ENCODE measurements at places on chromosomes 5 and 9.
A peak's percentile ranks its signal among the peaks of the same experiment; 100 is the strongest.

DNA sequence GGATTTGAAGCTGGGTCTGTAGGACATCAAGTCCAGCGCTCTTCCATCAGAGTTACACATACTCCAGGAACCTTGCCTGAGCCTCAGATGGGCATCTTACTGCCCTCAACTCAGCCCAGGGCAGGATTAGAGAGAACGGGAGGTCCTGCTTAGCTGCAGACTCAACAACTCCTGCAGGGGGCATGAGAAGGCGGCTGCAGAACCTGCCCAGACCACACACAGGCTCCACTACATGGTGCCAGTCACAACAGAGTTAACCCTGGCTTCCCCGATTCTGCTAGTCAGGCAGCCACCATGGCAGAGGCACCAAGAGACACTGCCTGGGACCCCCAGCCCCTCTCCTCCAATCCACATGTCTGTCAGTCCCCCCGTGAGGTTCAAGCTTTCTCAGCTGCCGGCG lies 23.9 kb upstream of the CPLX2 start:
- no peak overlapping the region for H3K4me3 ChIP-seq
- no peak overlapping the region for H3K27ac ChIP-seq
- H3K27me3 ChIP-seq, result peaks cover 6% of the 10 kb centered on the region
- H3K4me1 ChIP-seq, result no peaks in the 10 kb centered on the region
- no peaks in the 10 kb centered on the region for H3K36me3 ChIP-seq

- DNase-seq, result no peak
- no peak overlapping the region for H3K27ac ChIP-seq
- no peak overlapping the region for H3K4me3 ChIP-seq
Observed at GRCh38 chr9:128638580-128638979, 18.1 kb downstream of the DYNC2I2 start.

GRCh38 chr5:156380848-156381247 lies 53.9 kb downstream of the SGCD start:
- DNase-seq, result no peak
- no peaks in the 10 kb centered on the region for H3K36me3 ChIP-seq
- no peaks in the 10 kb centered on the region for H3K4me1 ChIP-seq
- H3K27me3 ChIP-seq, result no peaks in the 10 kb centered on the region

DNA sequence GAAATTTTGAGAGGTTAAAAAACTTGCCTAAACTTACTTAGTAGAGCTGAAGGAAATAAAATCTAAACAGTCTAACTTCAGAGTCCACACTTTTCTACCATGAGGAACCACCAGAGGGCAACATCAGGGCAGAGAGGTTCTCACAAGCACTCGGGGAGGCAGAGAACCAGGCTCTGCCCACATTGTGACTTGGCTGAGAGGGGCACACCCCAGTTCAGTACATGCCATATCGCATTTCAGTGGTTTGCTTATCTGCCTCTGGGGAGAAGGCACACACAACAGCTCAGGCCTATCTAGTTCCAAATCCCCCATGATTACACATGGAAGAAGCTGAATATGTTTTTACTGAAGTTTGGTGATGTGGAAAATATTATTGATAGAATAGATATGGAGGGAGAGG lies 49.2 kb downstream of the EQTN start:
- H3K27ac ChIP-seq, result no peak overlapping the region
- H3K4me3 ChIP-seq, result no peak overlapping the region
- H3K27me3 ChIP-seq, result no peaks in the 10 kb centered on the region
- H3K36me3 ChIP-seq, result no peaks in the 10 kb centered on the region
- DNase-seq, result no peak

DNA sequence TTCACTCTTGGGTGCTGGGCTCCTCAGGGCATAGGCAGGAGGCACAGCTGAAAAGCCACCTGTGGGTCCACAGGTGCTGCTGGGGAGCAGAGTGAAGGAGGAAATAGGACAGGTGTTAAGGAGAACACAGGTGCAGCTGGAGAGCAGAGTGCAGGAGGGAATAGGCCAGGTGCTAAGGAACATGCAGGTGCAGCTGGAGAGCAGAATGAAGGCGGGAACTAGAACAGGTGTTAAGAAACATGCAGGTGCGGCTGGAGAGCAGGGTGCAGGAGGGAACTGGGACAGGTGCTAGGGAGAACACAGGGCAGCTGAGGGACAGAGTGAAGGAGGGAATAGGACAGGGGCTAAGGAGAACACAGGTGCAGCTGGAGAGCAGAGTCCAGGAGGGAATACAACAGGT lies 43.8 kb upstream of the PLEKHG4B start:
- no peak overlapping the region for H3K27ac ChIP-seq
- no peaks in the 10 kb centered on the region for H3K27me3 ChIP-seq
- no peak overlapping the region for H3K4me3 ChIP-seq
- H3K36me3 ChIP-seq, result no peaks in the 10 kb centered on the region
- H3K4me1 ChIP-seq, result no peaks in the 10 kb centered on the region
- no peak for DNase-seq

GRCh38 chr9:137435980-137436760 lies 5.0 kb downstream of the ENTPD8 start:
- H3K36me3 ChIP-seq, result no peaks in the 10 kb centered on the region
- DNase-seq, result peak; percentile 93
- peak overlapping the region; percentile 29 for H3K4me3 ChIP-seq
- peaks cover 3% of the 10 kb centered on the region for H3K4me1 ChIP-seq
- H3K27ac ChIP-seq, result peak overlapping the region; percentile 88
- H3K27me3 ChIP-seq, result no peaks in the 10 kb centered on the region

DNA sequence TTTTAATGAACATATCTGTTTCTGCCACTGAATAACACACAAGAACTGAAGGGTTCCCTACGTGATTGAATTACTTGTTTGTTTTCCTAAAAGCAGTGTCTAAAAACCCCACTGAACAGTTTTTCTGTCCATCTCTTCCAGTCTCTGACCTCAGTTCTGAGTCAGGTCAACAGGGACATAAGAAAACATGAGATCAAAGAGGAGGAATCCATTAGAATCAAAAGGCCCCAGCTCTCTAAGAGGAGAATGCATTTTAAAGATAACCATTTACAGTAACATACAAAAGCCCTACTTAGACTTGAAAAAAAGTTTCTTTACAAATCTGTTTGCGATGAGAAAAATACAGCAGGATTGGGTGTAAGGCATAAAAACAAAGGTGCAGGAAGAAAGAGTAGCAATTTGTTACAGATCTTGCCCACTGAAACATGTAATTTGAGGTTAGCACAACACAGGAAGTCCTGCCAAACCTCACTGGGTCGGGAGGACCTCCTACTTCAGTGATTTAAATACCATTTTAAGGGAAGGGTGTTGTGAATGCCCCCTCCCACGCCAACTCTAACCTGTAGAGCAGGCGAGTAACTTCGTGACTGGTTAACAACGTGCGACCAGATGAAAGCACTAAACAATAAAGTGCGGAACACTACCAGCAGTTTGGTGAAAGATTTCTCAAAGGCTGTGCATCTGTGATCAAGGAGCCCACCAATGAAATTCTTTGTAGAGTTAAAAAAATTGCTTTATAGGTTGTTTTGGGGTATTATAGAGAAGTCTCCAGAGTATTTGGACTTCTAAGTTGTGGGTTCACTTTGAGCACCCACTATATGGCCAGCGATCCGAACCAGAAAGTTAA lies 1.3 kb downstream of the QSOX2 start:
- peak overlapping the region; percentile 77 for H3K4me3 ChIP-seq
- no peak overlapping the region for H3K27ac ChIP-seq
- no peaks in the 10 kb centered on the region for H3K4me1 ChIP-seq
- no peaks in the 10 kb centered on the region for H3K27me3 ChIP-seq

GRCh38 chr5:179986328-179986727 lies 78.6 kb upstream of the TBC1D9B start:
- H3K4me3 ChIP-seq, result no peak overlapping the region
- no peaks in the 10 kb centered on the region for H3K27me3 ChIP-seq
- DNase-seq, result no peak
- H3K36me3 ChIP-seq, result no peaks in the 10 kb centered on the region
- no peaks in the 10 kb centered on the region for H3K4me1 ChIP-seq

DNA sequence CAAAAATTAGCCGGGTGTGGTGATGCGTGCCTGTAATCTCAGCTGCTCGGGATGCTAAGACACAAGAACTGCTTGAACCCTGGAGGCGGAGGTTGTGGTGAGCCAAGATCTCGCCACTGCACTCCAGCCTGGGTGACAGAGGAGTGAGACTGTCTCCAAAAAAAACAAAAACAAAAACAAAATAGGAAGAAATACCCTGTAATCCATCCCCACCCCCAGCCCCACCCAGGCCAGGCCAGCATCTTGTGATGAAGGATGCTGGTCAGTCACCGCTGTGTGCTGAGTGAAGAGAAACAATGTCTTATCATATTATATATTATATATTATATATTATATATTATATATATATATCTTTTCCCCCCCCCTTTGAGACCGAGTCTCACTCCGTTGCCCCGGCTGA lies 15.4 kb upstream of the CCIN start:
- H3K4me1 ChIP-seq, result peaks cover 4% of the 10 kb centered on the region
- no peaks in the 10 kb centered on the region for H3K27me3 ChIP-seq
- no peaks in the 10 kb centered on the region for H3K36me3 ChIP-seq
- no peak overlapping the region for H3K4me3 ChIP-seq

GRCh38 chr9:127711226-127711701 lies 4.2 kb downstream of the PTRH1 start:
- peaks cover 5% of the 10 kb centered on the region for H3K4me1 ChIP-seq
- DNase-seq, result no peak
- no peak overlapping the region for H3K4me3 ChIP-seq
- no peaks in the 10 kb centered on the region for H3K27me3 ChIP-seq
- H3K27ac ChIP-seq, result no peak overlapping the region
- H3K36me3 ChIP-seq, result no peaks in the 10 kb centered on the region

DNA sequence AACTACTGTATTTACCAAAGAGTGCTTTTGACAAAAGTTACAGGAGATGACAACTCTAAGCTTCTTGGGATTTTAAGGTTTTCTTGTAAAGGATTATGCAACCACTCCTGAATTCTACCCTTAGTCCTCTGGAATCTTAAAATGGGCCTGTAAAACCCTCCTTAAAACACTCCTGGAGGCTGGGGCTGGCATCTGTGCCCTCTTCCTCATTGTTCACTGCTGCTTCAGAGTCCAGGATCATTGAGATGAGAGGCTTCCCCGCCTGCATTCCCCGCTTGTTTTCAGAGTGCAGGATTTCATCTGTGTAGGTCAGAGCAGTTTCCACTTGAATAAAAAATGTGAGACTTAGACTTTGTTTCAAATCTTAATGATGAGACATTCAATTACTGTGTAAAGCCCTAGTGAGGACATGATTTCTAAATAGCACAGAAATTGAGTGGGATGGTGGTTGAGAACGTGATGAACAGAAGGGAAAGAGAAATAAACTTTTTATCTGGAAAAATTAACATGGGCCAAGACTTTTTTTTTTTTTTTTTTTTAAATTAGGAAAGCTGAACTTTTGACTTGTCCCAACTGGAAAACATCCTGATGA lies 40.4 kb downstream of the PCSK5 start:
- H3K36me3 ChIP-seq, result no peaks in the 10 kb centered on the region
- DNase-seq, result no peak
- H3K4me1 ChIP-seq, result no peaks in the 10 kb centered on the region

GRCh38 chr5:97998941-97999340 lies 774.5 kb upstream of the RGMB start:
- no peak for DNase-seq
- H3K4me1 ChIP-seq, result no peaks in the 10 kb centered on the region
- H3K4me3 ChIP-seq, result no peak overlapping the region
- H3K27ac ChIP-seq, result no peak overlapping the region
- H3K36me3 ChIP-seq, result no peaks in the 10 kb centered on the region

GRCh38 chr5:117649821-117650220 lies 1075.2 kb upstream of the SEMA6A start:
- H3K36me3 ChIP-seq, result no peaks in the 10 kb centered on the region
- no peaks in the 10 kb centered on the region for H3K27me3 ChIP-seq
- no peaks in the 10 kb centered on the region for H3K4me1 ChIP-seq
- H3K27ac ChIP-seq, result no peak overlapping the region
- no peak for DNase-seq

GRCh38 chr9:114278881-114279570 lies 43.9 kb upstream of the ORM1 start:
- no peak overlapping the region for H3K4me3 ChIP-seq
- H3K27me3 ChIP-seq, result no peaks in the 10 kb centered on the region
- H3K4me1 ChIP-seq, result no peaks in the 10 kb centered on the region
- no peak overlapping the region for H3K27ac ChIP-seq

DNA sequence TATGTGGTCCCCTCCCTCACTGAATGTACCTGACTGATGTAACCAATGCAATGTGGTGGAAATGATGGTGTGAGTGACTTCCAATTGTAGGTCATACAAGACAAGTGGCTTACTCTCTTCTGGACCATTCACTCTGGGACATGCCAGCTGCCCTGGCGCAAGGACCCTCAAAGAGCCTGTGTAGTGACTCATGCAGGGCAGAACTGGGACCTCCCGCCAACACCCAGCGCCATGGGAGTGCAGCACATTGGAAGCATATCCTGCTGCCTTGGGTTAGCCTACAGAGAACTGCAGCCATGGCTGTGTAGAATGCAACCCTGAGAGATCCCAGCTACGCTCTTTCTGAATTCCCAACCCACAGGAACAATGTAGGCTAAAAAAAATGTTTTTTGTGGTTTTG lies 90.0 kb upstream of the PANK3 start:
- no peaks in the 10 kb centered on the region for H3K36me3 ChIP-seq
- H3K27ac ChIP-seq, result no peak overlapping the region
- no peaks in the 10 kb centered on the region for H3K4me1 ChIP-seq
- no peak for DNase-seq

DNA sequence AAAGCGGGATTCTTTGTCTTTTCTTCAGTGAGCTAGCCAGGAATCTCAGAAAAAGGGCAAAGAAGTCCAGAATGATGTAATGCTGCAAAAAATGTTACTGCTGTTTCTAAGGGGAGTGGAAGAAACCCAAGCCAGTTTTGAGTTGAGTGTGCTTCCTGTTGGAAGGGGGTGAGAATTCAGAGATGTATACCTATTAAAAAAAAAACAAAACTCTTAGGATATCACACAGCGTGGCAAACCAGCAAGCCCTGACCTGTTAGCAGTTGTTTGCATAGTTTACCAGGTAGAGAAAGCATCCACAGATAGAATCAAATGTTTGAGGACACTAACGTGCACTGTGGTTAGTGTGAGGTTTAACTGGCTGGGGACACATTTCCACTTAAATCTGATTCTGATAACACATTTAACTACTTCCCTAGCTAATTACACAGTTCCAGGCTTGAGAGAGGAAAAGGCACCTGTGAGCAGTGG lies 11.4 kb downstream of the BASP1 start:
- no peaks in the 10 kb centered on the region for H3K27me3 ChIP-seq
- DNase-seq, result no peak
- no peaks in the 10 kb centered on the region for H3K36me3 ChIP-seq
- H3K27ac ChIP-seq, result peak overlapping the region; percentile 33
- H3K4me3 ChIP-seq, result no peak overlapping the region
- H3K4me1 ChIP-seq, result peaks cover 8% of the 10 kb centered on the region

DNA sequence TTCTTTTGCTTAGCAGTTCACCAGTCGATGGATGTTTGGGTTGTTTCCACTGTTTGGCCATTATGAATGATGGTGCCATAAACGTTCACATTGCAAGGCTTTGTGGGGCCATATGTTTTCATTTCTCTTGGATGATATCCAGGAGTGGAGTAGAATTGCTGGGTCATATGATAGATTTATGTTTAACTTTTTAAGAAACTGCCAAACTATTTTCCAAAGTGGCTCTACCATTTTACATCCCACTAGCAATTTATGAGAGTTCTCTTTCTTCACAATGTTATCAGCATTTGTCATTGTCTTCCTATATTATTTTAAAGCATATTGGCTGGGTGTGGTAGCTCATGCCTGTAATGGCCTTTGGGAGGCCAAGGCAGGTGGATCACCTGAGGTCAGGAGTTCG lies 5.2 kb downstream of the GPR107 start:
- DNase-seq, result no peak
- H3K27ac ChIP-seq, result no peak overlapping the region
- H3K4me3 ChIP-seq, result no peak overlapping the region
- no peaks in the 10 kb centered on the region for H3K36me3 ChIP-seq
- H3K27me3 ChIP-seq, result no peaks in the 10 kb centered on the region
- H3K4me1 ChIP-seq, result peaks cover 7% of the 10 kb centered on the region

GRCh38 chr5:149757197-149757947 lies 27.3 kb downstream of the PPARGC1B start:
- H3K27me3 ChIP-seq, result no peaks in the 10 kb centered on the region
- no peak overlapping the region for H3K27ac ChIP-seq
- no peak for DNase-seq
- H3K4me1 ChIP-seq, result no peaks in the 10 kb centered on the region
- no peak overlapping the region for H3K4me3 ChIP-seq

Measured in breast epithelium (tissue), 4 donors.